Right cardiac atrium (tissue), 5 donors: ENCODE measurements at places on chromosomes 4 and X.

DNA sequence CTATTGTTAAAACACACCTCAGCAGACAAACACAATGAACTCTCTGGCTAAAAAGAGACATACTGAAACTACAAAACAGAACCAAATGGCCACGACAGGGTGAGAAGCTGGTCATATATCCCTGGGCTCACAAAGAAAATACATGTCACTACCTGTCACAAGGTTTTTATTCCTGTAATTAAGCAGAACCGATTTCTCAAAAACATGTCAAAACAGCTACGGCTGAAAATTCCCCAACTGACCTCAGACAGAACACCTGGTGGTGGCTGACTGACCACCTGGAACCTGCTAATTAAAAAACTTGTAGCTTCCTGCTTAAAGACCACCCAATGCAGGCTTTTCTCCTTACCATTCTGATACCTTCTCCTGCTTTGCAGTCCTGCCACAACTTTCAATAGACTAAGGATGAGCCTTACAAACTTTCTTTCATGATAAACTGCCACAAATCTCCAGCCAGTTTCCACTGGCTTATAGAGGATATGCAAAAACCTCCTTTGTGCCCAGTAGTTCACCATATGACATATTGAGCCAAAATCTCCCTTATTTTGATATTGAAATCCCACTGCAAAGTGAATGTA, 571.9 kb downstream of the SPOCK3 start:
- DNase-seq, result no peak

GRCh38 chr4:114077610-114078009, 98.2 kb upstream of the ARSJ start:
- no peak for DNase-seq

- no peak for DNase-seq
Observed at GRCh38 chrX:18616688-18617406, 55.1 kb downstream of the RS1 start.

DNA sequence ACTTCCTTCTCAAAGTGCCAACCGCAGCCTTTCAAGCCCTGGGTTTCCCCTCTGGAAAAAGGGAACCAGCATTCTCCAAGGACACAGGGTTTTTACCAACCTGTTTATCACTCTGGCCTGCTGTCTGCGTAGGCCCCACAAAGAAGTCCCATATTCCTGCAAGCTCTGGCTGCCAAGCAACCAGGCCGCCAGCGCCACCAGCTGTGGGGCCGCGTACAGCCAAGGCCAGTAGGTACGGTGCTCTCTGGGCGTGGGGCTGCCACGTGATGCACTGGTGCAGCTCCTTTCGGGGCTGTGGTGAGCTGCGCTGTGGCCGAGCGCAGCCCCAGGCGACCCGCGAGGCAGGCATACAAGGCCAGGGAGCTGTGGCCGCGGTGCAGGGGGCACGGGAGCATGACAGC, 22.1 kb downstream of the LUZP4 start:
- peak; percentile 17 for DNase-seq
